ENCODE measurements at places on chromosomes 7 and 10.
A peak's percentile ranks its signal among the peaks of the same experiment; 100 is the strongest.

GRCh38 chr7:17807242-17807641 lies 133.1 kb downstream of the SNX13 start:
- no peak overlapping the region for H3K4me3 ChIP-seq
- peaks cover 8% of the 10 kb centered on the region for H3K4me1 ChIP-seq
- peak overlapping the region; percentile 46 for H3K27ac ChIP-seq
- peak; percentile 41 for DNase-seq

DNA sequence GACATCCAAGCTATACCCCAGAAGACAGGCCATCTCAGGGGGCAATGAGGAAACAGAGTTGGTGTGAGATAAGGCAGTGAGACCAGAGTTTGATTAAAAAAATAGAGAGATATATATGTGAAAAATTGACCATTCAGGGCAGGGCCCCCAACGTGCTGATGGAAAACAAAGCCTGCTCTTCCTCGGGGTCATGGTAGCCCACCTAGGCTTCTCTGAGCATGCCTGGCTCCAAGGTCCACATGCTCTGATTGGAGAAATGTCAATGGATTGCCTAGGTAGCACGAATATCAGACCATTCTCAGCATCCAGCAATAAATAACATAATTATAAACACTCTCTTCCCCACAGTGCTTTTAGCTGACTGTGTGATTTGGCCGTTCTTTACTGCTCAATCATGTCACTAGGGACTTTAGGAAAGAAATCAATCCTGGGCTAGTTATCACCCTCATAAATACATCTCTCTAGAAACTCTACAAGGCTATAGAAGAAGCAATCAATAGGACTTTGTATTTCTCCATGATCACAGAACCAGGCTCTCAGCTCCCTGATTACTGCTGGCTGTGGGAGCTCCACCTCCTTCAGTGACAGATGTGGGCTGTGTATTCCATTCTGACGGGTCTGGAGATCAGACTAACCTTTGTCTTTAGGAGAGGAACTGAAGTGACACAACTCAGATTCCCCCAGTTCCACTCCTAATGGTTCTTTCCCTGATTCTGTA lies 766.4 kb downstream of the GRID1 start:
- DNase-seq, result no peak
- no peaks in the 10 kb centered on the region for H3K36me3 ChIP-seq
- no peaks in the 10 kb centered on the region for H3K4me1 ChIP-seq
- H3K27ac ChIP-seq, result no peak overlapping the region
- no peaks in the 10 kb centered on the region for H3K27me3 ChIP-seq

GRCh38 chr10:61789031-61789430 lies 112.5 kb upstream of the ARID5B start:
- H3K27me3 ChIP-seq, result no peaks in the 10 kb centered on the region
- peaks cover 5% of the 10 kb centered on the region for H3K4me1 ChIP-seq
- DNase-seq, result no peak
- no peaks in the 10 kb centered on the region for H3K36me3 ChIP-seq

- no peak overlapping the region for H3K4me3 ChIP-seq
- no peak overlapping the region for H3K27ac ChIP-seq
- H3K36me3 ChIP-seq, result no peaks in the 10 kb centered on the region
- H3K4me1 ChIP-seq, result no peaks in the 10 kb centered on the region
Observed at GRCh38 chr7:41219276-41219675, 483.6 kb downstream of the INHBA start.

GRCh38 chr7:98133181-98133580 lies 26.5 kb downstream of the LMTK2 start:
- DNase-seq, result peak; percentile 35
- no peak overlapping the region for H3K4me3 ChIP-seq
- H3K27me3 ChIP-seq, result no peaks in the 10 kb centered on the region
- peaks cover 9% of the 10 kb centered on the region for H3K36me3 ChIP-seq

DNA sequence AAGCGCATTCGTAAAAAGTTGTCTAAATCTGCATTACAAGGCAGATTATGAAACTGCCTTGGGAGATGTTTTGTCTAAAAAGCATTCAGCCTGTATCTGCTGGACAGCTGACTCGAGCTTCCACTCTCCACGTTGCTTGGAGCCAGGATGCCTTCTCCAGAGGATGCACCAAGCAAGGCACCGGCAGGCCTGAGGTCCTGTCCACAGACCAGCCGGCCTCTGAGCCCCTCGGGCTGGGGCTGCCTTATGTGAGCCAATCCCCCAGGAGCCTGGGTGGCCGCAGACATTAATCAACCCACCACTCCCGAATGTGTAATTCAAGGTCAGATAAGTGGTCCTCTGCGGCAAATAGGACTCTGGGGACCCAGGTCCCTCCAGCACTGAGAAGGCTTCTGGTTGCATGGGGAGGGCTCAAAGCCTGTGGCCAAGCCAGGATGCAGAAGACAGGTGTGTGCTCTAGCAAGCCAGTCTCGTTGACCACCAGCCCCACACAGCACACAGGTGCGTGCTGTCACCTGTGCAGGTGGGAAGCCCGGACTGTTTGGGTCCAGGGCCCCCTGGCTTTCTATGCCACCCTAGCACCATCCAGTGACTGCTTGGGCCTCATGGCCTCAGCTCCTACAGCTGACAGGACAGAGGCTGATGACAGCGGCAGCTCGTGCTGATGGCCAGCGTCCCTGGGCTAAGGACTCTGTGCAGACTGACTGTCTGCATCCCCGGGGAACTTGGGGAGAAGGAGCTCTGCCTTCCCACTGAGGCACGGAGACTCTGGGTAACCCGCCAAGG lies 4.8 kb upstream of the RET start:
- H3K36me3 ChIP-seq, result no peaks in the 10 kb centered on the region
- H3K27ac ChIP-seq, result no peak overlapping the region
- no peak for DNase-seq
- H3K4me3 ChIP-seq, result no peak overlapping the region

GRCh38 chr10:133459454-133460207 lies 5.9 kb downstream of the SCART1 start:
- no peaks in the 10 kb centered on the region for H3K4me1 ChIP-seq
- no peak overlapping the region for H3K4me3 ChIP-seq
- no peaks in the 10 kb centered on the region for H3K36me3 ChIP-seq
- H3K27ac ChIP-seq, result no peak overlapping the region

- H3K4me1 ChIP-seq, result no peaks in the 10 kb centered on the region
- H3K27me3 ChIP-seq, result no peaks in the 10 kb centered on the region
- H3K36me3 ChIP-seq, result no peaks in the 10 kb centered on the region
Observed at GRCh38 chr7:115300231-115300870, 378.5 kb downstream of the MDFIC start.

DNA sequence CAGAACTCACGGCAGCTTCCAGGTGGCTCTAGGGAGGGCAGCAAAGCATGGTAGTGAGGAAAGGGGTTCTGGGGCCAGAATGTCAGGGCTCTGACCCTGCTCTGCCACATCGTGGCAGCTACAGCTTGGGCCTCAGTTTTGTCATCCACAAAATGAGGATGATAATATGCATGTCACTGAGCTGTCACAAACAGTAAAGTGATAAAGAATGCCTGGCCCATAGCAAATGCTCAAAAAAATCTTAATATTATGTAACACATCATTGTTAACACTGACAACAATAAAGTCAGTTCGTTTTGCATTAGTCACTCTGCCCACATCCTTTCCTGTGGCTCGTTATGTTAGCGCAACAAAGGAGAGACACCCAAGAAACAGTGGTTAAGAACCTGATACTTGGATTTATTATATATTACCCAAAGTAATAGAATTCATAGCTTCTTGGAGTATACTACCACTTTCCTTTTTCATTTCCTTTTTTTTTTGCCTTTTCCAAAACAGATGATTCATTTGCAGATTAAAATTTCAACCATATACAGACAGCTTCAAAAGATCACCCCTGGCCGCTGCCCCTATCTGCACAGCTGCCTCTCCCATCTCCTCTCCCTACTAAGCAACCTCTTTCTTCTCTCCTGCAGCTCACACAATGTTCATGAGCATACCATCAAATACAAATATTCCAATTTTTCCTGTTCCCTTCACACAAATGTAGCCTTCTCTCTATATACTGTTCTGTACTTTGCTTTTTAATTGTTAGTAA lies 45.5 kb upstream of the DDC start:
- no peaks in the 10 kb centered on the region for H3K4me1 ChIP-seq
- DNase-seq, result no peak
- no peak overlapping the region for H3K27ac ChIP-seq
- peaks cover 78% of the 10 kb centered on the region for H3K36me3 ChIP-seq
- H3K4me3 ChIP-seq, result no peak overlapping the region
- H3K27me3 ChIP-seq, result no peaks in the 10 kb centered on the region
